GM12891 (cell line): ENCODE measurements at places on chromosomes 6 and 20.

DNA sequence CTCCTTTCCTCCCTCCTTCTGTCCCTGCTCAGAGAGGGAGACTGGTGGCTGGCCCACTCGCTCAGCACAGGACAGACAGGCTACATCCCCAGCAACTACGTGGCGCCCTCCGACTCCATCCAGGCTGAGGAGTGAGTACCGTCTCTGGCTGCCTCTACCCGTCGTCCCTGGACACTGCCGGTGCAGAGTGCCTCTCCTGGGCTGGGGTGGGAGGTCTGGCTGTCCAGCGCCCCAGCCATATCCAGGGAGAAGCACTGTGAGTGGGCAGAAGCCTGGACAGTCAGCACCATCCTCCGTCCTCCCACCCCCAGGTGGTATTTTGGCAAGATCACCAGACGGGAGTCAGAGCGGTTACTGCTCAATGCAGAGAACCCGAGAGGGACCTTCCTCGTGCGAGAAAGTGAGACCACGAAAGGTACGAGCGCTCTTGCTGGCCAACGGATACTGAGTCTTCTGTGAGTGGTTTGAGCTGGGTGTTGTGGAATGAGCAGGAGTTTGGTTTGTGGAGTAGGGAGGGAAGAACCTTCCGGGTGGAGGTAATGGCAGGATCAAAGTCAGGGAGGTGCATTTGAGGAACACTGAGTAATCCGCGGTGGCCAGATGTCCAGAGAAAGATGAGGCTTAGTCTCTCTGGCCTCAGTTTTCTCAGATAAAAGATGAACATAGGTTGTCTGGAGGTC is 48.1 kb downstream of the SRC start:
- no peak for DNase-seq

GRCh38 chr20:2780948-2781347 is 19.5 kb downstream of the CPXM1 start:
- DNase-seq: no peak

DNA sequence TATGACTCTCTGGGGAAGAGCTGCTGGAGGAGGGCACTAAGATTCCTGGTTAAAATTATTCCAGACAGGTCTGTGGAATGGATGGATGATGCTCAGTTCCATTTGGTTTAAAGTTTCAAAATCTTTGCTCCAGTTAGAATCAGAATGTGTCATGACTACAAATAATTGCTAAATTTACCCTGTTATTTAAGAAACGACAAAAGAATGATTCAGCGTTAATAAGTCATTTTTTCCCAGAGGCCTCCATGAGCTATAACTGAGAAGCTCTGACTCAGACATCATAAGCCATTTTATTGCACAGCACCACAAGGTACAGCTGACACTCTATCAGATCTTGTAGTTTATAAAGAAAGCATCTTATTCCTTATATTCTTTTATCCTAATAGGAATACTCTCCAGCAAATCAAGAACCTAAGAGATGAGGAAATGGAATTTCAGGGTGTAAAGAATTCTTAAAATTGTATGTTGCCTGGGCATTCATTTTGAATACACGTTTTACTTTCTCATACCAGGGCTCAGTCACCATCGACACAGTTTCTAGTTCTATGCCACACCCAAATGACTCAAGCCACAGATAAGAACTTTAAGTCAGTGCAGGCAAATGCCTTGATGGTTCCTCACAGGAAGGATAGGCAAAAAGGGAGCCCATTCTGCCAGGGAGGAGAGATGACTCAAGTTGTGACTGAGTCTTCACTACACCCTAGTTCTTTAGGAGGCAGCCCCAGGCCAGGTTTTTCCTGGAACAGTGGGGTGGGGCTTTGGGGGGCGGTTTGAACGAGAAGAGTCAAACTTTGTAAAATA is 636.0 kb downstream of the MMUT start:
- no peak for DNase-seq

DNA sequence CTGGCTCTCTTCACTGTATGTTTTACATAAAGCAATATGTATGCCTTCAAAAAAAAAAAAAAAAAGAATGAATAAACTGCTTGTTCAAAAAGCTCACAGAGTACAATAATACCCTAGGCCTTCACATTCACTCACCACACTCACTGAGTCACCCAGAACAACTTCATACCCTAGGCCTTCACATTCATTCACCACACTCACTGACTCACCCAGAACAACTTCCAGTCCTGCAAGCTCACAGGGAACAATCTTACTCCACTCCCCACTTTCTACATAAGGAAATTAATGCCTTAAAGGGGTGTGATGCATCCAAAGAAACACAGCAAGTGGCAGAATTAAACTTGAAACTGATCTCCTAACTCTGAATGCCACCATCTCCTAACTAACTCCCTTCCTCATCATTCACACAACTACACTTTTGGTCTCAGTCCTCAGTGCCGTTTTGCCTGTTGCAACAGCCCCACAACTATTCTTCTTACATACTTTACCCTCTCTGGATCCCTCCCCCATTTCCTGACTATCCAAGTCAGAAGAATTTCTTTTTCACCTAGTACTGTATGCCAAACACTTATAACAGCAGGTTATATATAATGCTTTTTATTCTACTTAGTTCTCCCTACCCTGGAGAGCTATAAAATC is 34.2 kb downstream of the NHSL1 start:
- DNase-seq: no peak

- DNase-seq: no peak
These were observed 16.0 kb downstream of the FOXO3 start for GRCh38 chr6:108576709-108577108.

GRCh38 chr20:54345821-54346220 is 129.6 kb upstream of the DOK5 start:
- DNase-seq: no peak

- DNase-seq: no peak
These were observed 30.2 kb upstream of the NHSL1 start for GRCh38 chr6:138529478-138529877.

- no peak for DNase-seq
These were observed 78.4 kb downstream of the GFRAL start for GRCh38 chr6:55405474-55406235.

DNA sequence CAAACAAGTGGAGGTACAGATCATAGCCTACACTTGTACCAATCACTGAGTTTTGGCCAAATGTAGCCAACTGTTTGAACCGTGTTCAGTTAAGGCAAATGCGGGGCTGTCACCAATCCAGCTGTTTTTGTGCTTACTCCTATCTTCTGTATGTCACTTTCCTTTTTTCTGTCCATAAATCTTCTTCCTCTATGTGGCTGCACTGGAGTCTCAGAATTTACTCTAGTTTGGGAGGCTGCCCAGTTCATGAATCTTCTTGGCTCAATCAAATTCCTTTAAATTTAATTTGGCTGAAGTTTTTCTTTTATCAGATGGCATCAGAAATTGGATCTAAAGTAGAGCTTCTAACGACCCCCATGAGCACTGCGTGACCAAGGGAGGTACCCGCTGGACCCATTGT is 11.7 kb upstream of the STX7 start:
- no peak for DNase-seq

DNA sequence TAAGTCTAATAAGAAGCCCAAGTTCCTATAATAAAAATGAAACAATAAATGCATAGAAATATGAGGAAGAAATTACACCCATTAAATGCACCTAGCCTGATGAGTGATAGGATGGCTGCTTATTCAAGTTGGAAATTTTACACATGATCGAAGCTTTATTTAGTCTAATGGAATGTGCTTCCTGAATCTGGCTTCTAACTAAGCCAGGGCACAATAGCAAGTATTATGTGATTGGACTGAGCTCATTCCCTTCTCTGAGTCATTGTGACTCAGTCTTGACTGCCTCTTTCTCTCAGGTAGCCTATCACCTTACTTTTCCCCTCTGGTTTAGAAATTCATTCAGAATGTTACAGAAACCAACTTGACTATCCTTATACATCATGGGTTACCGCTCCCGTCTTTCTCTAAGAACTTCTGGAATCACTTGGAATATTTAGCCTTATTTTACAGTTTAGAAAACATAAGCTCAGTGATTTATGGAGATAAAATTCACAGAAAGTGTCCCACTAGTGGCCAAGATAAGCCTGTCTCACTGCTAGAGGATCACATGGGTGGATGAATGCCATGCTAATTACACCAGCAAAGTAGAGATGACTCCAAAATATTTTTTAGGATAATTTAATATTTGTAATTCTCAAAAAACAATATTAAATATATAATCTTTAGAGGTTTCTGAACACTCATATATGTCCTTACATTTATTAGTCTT is 505.3 kb upstream of the JAG1 start:
- no peak for DNase-seq

DNA sequence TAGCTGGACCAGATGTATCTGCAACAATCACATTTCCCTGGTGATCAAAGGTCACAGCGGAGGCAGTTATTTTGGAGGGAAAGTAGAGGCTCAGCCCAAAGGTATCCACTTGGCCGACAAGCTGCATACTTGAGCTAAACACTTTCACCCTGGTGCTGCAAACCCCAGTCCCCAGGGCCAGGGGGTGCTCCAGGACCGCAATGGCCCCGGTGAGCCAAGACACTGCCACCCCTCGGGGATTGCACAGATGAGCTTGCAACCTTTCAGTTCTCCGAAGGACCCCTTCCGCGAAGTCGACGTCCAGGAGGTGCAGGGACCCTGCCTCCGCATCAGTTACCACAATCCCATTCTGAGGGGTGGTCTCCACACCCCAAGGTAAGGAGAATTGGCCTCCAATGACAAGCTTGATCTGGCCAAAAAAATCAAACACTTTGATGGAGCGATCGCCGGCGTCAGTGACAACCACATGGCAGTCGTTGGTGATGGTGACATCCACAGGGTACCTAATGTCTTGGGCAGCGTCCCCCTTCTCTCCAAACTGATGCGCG is 823 bp downstream of the NHLRC1 start:
- no peak for DNase-seq

DNA sequence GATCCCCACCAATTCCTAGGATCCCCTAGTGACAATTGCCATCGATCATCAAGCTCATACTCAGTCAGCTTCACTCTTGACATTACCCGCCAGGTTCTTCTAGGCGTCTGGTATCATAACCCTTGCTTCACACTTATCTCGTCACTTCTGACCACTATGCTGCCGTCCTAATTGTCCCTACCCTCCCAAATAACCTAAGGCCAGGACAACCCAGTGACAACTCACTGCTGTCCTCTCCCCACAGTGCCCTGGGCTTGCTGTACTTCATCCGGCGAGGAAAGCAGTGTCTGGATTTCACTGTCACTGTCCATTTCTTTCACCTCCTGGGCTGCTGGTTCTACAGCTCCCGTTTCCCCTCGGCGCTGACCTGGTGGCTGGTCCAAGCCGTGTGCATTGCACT is 3.7 kb downstream of the SYS1 start:
- no peak for DNase-seq

DNA sequence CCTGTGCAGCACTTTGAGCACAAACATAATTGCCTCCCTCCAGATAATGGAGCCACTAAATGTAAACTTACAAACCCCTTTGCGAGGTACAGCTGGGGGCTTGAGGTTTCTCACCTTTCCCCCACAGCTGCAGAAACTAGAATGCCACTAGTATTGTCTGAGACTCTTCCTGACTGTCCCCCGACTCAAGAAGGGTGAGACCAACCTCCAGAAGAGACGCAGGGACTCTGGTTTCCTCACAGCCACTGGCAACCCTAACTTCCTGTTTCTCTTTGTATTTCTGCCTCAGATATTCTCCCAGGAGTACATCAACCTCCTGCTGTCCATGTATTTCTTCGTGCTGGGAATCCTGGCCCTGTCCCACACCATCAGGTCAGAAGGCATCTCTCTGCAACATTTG is 23.6 kb downstream of the HM13 start:
- no peak for DNase-seq

- DNase-seq: no peak
These were observed 5.8 kb upstream of the TBXT start for GRCh38 chr6:166173281-166173951.

GRCh38 chr6:106659859-106660258 is 30.5 kb downstream of the QRSL1 start:
- DNase-seq: no peak

GRCh38 chr6:142883011-142883410 is 62.0 kb downstream of the HIVEP2 start:
- DNase-seq: no peak

DNA sequence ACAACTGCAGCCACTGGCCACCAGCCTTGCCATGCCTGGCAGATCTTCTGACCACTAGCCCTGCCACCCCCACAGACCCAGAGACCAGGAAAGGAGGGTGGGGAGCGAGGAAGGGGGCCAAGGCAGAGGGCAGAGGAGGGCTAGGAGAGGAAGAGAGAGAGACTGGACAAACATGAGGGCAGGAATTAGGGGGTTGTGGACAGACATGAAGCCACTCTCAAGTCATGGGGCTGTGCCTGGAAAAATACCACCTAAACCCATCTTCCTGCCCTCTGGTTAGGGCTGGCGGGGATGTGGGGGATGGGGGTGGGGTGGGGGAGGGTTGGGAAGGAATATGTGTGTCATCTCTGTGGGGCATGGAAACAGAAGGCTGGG is 1.4 kb upstream of the SLC29A1 start:
- no peak for DNase-seq

GRCh38 chr20:62233684-62234083 is 4.6 kb upstream of the OSBPL2 start:
- no peak for DNase-seq

DNA sequence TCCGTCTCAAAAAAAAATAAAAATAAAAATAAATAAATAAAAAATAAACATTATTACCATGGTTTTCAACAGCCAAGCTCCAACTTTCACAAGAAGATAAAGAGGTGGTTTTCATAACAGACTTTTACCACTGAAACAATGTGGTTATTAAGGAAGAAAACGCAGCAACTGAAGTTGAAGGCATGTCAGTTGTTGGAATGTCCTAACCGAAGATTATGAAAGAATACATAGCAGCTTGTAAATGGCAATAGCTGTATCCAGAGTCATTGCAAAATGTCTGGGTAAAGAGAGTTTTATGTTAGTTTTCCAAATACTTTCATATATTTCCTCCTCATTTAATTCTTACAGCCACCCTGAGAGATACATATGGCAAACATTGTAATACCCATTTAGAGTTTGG is 161.6 kb upstream of the MARCKS start:
- no peak for DNase-seq

GRCh38 chr6:113315165-113315564 is 542.0 kb upstream of the MARCKS start:
- DNase-seq: no peak

DNA sequence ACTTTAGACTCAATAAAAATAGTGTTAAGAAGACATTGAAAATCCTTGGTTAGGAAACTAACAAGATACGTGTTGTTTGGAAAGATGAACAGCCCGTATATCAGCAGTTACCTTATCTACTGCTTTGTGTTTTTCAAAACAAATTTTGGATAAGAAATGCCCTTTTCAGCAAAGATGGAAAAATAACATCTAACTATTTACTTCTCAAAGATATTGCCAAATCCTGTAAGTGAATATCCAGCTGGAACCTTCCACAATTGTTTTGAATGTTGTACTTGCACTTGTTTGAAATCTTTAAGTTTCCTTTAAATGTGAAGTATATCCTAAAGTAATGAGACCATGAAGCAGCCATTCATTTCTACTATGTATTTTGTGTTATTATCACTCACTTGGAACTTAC is 14.6 kb downstream of the TAGAP start:
- DNase-seq: no peak

GRCh38 chr20:51365670-51366069 is 176.8 kb downstream of the NFATC2 start:
- no peak for DNase-seq
